CD4-positive, alpha-beta T cell (primary cell): ENCODE measurements at places on chromosomes 2 and 18.
A peak's percentile ranks its signal among the peaks of the same experiment; 100 is the strongest.

- no peaks in the 10 kb centered on the region for H3K36me3 ChIP-seq
- no peak overlapping the region for H3K27ac ChIP-seq
- H3K4me3 ChIP-seq: no peak overlapping the region
- DNase-seq: no peak
- H3K27me3 ChIP-seq: peaks cover 85% of the 10 kb centered on the region
Measured at GRCh38 chr2:44932079-44932478, 9.4 kb upstream of the SIX3 start.

GRCh38 chr2:233152541-233152940, 92.4 kb downstream of the INPP5D start:
- no peak overlapping the region for H3K27ac ChIP-seq
- DNase-seq: no peak
- H3K27me3 ChIP-seq: no peaks in the 10 kb centered on the region
- peaks cover 4% of the 10 kb centered on the region for H3K4me1 ChIP-seq

GRCh38 chr2:112181571-112182290, 43.5 kb downstream of the FBLN7 start:
- no peaks in the 10 kb centered on the region for H3K27me3 ChIP-seq
- peaks cover 55% of the 10 kb centered on the region for H3K4me1 ChIP-seq
- H3K36me3 ChIP-seq: peaks cover 21% of the 10 kb centered on the region
- peak; percentile 82 for DNase-seq

DNA sequence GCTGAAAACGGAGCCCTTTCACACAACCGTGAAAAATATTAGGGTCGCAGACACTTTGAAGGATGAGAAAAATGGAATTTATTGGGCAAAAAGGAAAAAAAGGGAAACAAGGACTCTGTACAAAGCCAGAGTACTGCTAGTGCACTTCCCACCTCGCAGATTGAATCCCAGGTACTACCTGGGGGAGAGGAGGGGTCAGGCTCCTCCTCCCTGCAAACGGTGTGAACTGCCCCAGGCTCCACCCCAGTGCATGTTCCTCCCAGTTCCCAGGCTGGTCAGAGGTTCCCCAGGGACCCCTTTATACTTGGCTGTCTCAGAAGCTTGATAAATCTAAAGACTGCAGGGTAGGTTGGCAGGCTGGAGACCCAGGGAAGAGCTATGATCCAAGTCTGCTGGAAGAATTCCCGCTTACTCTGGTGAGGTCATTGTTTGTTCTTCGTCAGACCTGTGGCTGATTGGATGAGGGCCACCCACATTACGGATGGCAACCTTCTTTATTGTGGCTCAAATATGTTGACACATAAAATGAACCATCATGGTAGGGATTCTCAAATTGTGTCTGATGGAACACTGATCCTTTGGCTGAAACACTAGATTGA, 290.4 kb upstream of the POU3F3 start:
- no peak overlapping the region for H3K4me3 ChIP-seq
- no peaks in the 10 kb centered on the region for H3K27me3 ChIP-seq
- H3K36me3 ChIP-seq: no peaks in the 10 kb centered on the region
- no peak for DNase-seq

- no peaks in the 10 kb centered on the region for H3K27me3 ChIP-seq
- no peak overlapping the region for H3K4me3 ChIP-seq
- no peaks in the 10 kb centered on the region for H3K4me1 ChIP-seq
Measured at GRCh38 chr2:120977582-120978358, 242.1 kb downstream of the GLI2 start.
